D721Med (cell line): ENCODE measurements at places on chromosomes 7 and 10.

- no peak for DNase-seq
Observed at GRCh38 chr7:37942934-37943610, 22.6 kb downstream of the EPDR1 start.

DNA sequence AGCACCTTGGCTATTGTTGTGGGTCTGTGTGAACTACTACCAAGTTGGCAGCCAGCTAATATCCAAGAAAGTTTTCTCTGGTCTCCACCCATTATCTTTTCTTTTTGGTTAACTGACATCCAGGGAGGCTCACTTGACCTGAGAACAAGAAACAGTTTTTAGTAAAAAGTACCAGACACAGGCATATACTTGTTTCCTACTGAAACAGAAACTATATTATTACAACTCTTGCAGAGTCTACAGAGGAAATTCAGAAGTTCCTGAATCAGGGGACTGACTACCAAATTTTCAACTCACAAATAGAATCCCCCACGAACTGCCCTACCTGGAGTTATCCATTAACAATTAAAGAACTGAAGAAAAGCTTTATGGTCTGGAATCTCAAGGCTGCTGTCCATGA lies 168.9 kb downstream of the KCND2 start:
- no peak for DNase-seq

GRCh38 chr7:6360841-6361240 lies 86.9 kb downstream of the DAGLB start:
- no peak for DNase-seq

DNA sequence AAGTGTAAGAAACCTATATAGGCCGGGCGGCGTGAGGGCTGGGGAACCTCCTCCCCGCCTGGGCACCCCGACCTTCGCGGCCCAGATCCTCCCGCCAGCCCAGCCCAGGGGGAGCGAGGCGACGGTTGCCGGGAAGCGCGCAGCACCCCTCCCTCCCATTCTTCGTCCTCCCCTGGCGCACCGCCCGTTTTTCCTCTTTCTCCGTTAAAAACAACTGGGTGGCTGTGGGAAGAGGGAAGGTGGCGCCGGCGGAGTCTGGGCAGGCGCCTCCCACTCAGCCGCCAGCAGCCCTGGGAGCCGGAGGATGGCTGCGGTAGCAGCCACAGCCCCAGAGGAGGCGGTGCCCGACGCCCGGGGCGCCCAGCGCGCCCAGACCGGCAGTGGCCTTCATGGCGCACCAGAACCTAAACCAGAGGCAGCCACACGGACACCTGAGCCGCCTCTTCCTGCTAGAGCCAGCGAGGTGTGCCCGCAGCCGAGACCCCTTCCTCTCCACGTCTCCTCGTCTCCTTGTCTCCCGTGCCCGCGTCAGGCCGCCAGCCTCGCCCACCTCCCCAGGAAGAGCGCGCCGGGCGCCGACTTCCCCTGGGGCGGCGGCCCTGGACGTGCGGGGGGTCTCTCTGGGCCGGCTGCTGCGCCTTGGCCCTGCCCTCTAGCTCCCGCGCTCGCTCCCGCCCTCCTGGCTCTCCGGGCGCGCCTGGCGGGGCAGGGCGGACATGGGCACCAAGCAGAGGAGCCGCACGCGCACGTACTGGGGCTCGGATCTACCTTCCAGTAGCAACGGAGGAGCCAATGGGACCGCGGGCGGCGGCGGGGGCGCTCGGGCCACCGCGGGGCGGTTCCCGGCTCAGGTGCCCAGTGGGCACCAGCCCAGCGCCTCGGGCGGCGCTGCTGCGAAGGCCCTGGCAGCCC lies 32.8 kb upstream of the SFTPD start:
- DNase-seq, result no peak

- DNase-seq, result no peak
Observed at GRCh38 chr10:72932259-72933015, 22.2 kb downstream of the PLA2G12B start.

DNA sequence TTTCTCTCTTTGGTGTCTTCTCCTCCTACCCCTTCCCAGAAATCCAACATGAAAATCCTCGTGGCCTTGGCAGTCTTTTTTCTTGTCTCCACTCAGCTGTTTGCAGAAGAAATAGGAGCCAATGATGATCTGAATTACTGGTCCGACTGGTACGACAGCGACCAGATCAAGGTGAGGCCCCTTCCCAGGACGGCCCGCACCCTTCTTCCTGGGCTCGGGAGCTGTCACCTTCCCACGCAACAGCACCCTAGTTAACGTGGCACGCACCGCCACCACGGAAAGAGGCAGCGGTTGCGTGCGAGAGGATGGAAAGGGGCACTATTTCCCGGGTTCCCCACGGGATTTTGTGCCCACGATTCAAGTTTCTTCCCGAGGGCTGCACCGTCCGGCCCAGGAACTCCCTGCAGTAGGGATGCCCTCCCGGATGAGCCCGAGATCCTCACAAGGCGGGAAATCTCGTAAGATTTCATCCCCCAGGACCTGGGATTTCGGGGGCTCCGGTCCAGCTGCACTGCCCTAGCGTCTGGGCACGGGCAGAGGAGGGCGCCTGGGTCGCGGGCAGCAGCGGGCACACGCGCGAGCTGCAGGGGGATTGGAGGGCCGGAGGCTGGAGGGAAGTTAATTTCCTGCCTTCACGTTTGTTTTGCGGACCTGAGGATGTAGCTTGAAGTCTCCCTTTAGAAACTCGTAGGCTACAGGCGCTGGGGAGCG lies 834 bp downstream of the TAC1 start:
- no peak for DNase-seq

DNA sequence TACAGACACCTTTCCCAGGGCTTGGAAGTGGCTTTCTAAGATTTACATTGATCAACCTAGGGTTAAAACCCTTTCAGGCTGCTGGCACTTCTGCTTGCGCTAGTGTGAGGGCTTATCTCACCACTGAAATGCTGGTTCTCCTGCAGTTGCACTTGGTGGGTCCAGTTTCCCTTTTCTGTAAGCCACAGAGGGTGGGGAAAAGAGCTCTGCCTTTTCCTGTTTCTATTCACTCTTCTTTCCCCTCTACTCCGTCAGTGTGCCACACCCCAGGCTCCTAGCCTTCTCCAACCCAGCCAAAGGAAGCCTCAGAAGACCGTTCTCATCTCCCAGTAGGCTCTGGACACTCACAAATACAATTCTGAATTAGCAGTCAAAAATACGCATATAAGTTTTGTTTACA lies 19.0 kb upstream of the CAPZA2 start:
- no peak for DNase-seq

DNA sequence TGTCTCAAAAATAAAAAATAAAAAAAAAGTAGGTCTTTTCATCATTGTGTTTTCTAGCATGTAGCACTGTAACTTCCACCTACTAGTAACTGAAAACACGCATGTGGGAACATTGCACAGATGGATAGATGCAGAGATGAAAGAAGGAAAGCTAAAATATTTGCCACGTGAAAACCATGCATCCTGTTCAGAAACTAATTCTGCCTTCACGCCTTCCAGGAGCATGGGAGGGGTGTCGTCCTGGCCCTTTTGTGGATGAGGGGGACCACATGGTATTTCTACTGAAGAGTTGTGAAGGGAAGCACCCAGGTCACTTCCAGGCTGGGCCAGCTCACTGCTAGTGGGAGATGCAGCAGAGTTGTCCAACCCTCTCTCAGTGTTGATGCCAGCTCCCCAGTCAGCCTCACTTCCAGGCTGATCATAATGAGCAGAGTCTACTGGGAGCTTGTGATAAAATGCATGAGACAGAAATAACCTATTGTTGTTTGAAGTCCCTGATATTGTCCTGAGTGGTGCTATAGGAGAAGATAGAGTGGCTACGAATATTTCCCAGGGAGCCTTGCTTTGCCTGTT lies 287.1 kb upstream of the CELF2 start:
- no peak for DNase-seq
